ENCODE measurements at places on chromosomes 6 and 20.

DNA sequence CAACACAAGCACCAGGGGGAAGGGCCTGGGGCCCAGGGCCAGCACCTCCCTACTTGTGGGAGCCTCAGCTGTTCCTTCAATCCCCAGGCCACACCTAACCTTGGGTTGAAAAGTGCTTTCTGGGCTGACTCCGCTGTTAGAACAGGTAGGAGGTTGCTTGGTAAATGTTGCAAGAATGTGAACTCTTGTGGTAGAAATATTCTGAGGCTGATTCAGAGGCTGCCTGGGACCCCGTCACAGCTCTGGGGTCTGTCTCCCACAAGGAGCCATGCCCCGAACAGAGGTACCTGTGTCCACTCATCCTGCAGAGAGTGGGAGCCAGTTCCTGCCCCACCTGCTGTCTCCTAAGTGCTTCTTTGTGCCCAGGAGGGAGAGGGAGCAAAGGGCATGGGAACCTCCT lies 14.4 kb upstream of the MAS1L start:
- no peak for DNase-seq

DNA sequence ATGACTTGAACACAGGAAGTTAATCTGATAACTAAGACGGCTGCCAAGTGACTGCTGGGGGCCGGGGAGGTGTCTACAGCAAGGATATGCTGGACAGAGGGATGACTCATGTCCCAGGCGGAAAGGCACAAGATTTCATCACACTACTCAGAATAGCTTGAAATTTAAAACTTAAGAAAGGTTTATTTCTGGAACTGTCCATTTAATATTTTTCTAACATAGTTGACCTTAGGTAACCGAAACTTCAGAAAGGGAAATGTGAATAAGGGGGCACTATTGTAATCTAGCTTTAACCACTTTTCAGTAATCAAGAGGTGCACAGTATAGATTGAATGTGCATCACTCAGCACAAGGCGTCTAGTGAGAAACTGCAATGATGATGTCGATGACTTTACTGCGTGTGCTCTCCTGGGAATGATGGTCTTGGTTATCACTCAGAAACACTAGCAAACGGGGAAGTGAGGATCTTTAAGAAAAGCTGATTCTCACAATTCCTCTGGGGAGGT lies 171.5 kb downstream of the QKI start:
- no peak for DNase-seq

- DNase-seq: no peak
Observed at GRCh38 chr6:20211037-20211940, 980 bp downstream of the MBOAT1 start.

DNA sequence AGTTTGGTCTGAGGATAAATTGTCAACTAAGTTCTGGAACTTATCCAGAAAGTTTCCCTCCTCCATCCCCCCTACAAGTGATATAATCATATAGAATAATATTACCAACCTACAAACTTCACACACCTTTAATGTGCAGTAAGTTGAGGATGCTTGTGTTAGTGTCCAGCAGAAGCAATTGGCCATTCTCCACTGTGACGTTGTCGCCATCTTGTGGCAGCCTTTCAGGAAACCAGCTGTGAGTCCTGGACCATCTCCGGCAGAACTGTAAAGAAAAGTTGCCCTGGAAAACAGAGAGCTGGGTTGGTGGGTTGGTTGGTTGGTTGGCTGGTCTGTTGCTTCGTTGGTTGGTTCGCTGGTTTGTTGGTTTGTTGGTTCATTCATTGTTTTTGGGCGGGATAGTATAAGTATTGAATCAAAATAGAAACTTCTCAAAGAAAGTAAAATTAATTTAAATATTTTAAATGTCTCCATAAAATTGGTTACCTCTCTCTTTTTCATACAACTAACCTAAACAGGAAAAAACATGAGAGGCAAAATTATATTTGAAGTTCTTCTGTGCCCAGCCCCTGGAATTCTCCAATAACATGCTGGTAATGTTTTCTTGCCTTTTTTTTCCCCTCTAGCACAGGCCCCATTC lies 127.5 kb downstream of the PKHD1 start:
- DNase-seq: peak; percentile 22

DNA sequence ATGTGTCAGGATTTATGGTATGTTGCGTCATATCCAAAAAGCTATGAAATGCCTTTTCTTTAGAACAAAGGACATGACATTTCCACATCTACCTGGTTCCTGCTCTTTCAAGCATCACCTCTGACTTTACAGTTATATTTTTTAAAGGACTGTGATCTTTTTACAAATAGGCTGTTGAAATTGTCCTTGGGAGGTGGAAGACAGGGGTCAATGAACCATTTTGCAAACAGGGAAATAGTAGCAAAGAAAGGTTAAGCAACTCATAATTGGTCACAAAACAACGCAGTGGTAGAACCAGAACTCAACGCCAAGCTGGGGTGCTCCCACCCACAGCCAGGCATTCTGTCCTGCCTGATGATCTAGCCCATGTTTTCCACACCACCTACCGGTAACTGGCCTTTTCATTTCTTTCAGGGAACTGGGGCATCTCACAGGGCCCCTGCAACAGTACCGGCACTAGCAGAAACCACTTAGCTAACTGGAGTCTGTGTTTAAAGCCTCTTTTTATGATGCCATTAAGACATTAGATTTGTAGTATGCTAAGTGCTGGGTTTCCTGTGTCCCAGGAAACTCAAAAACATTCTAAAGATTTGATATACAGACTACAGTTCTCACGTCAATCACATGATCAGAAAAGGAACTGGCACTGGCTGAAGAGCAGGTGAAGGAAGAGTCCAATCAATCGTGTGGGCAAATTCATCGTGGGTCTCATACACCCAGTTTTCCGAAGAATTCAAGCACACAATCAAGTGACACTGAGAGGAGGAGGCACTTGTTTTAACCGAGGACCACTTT lies 13.9 kb downstream of the ZNF217 start:
- no peak for DNase-seq

DNA sequence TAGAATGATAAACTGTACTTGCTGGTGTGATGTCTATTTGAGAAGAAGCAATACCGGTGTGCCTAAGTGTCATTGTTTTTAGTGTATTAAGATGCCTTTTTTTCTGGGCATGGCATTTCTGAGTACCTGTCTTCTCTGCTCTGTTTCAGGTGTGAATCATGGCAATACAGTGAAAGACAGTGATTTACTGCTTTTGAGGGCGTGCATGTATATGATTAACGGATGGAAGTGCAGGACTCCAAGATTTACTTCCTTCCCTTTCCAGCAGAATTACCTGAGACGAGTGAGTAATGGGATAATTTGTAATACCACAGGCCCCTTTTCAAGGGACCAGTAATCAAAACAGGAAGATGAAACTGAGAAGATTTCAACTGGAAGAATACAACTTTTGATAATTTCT lies 315.8 kb downstream of the SOX4 start:
- DNase-seq: no peak

- DNase-seq: no peak
Observed at GRCh38 chr6:82955841-82956240, 109.8 kb downstream of the UBE3D start.

DNA sequence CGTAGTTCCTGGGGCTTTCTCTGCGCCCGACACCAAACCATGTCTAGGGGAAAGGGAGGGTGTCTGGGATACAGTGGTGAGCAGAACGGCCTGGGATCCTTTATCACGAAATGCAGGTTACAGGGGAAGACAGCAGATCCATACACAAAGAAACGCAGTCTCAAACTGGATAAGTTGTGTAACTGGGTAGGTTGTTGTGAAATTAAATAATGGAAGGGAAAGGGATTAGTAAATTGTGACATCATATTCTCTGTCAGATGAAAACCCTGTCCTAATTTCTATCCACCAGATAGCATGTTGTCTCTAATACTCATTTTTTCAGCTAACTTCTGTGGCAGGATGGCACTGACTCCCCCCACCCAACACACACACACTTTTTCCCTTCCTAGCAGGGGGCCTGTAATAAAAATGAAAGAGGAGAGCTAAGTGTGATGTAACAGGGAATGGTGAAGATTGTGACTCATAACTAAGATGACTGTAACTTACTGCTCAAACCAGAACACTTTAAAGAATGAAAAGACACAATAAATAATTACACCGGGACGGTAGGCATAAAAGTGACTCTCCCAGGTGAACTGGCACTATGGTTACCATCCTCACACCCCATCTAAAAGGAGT lies 769 bp upstream of the TRPC4AP start:
- DNase-seq: no peak

DNA sequence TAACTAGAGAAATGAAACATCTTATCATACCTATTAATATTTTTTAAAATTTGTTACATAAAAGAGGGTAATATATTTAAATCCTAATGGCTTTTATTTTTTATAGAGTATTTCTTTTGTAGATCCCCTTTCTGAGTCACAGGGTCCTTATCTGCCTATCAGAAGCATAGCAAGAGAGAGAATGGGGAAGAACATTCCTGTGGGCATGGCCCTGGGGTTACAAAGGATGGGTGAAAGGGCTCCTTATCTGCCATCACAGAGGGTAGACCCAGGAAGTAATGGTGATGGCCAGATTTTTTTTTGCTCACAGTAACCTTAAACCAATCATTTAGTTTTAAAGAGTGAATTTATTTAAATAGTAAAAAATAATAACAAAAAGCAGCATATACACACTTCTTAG lies 582.1 kb upstream of the HTR1E start:
- no peak for DNase-seq

- DNase-seq: no peak
Observed at GRCh38 chr6:156883497-156884252, 106.5 kb downstream of the ARID1B start.

GRCh38 chr6:111750753-111751673 lies 122.2 kb downstream of the FYN start:
- DNase-seq: no peak

GRCh38 chr20:48695738-48696137 lies 132.1 kb downstream of the PREX1 start:
- DNase-seq: no peak

DNA sequence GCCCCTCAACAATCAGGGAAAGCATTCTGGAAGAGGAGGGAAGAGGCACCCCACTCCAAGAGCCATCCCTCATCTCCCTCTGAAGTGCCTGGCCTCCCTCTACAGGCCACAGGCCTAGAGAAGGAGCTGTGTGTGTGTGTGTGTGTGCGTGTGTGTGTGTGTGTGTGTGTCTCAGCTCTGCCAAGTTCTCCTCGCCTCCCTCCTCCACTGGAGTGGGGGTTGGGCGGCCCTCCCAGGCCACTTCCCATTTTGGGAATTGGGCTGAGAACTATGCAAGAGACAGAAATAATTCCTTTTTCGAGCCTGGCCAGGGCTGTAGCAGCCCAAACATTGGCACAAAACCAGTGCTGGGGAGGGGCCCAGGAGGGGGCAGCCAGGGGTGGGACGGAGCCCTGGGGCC lies 35.7 kb downstream of the KCNB1 start:
- DNase-seq: no peak

DNA sequence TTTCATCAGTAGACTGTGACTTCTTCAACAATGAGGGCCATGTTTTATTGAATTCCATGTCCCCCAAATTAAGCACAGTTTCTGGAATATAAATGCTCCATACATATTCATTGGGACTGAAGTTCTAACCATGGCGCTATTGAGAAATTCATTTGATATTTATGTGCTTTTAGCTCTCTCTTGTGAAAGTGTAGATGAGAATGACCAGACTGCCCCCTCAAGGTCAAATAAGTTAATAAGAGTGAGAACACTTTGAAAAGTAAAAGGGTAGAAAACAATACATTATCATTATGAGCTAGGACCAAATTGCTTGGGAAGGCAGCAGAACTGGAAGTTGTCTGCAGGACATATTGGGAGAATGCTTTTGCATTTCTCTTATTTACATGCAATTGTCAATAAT lies 597.9 kb downstream of the EPM2A start:
- no peak for DNase-seq

Data from GM18507 (cell line).